ENCODE measurements at places on chromosomes 7 and 10. TPM values are rescaled to one million over a fixed set of nuclear protein-coding genes. Genes with fewer than 3 reads are reported as not detected.

Gene IL15RA
- total RNA-seq = 18.5 TPM

Gene PRF1
- not detected for total RNA-seq

Gene SVOPL
- not detected for total RNA-seq

Gene EFCAB10
- total RNA-seq = not detected

Gene CABCOCO1
- total RNA-seq = not detected

Gene ADAM8
- total RNA-seq = 3.8 TPM

Gene ERV3-1
- total RNA-seq = 5.1 TPM

Gene CADPS2
- 1.5 TPM for total RNA-seq

Gene CFAP70
- total RNA-seq = not detected

DNA sequence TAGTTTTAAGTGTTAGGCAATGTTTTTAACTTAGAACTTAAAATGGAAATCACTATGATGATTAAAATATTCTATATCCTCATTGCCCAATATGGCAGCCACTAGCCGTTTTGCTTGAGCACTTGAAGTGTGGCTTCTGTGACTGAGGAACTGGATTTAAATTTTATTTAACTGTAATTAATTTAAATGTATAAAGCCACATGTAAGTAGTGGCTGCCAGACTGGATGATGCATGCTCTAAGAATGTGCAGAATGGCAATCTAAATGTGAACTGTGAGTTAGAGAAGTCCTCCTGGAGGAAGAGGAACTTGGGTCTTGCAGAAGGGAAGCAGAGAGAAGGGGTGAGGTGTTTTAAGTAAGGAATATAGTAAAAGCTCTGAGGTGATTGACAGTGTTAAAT is 451.4 kb downstream of the SUGCT start:
- DNase-seq = peak; percentile 83

DNA sequence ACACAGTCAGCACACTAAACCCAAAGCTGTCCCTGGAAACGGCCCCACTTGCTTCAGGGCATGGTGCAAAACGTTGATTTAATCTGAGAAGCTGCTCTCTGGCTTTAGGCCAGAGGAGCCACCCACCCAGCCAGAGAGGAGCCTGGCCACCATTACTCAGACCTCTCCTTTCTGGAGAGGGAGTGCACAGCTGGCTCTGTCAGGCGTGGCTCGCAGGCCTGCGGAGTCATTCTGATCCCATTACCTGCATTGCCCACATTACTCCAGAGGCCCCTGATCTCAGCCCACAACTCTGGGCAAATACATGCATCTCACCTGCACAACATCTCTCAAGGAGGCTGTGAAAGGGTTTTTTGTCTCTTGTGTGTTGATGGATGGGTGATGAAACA is 370.0 kb upstream of the IGFBP3 start:
- peak; percentile 95 for DNase-seq

GRCh38 chr10:51862149-51862548 is 162.8 kb upstream of the CSTF2T start:
- DNase-seq = no peak

DNA sequence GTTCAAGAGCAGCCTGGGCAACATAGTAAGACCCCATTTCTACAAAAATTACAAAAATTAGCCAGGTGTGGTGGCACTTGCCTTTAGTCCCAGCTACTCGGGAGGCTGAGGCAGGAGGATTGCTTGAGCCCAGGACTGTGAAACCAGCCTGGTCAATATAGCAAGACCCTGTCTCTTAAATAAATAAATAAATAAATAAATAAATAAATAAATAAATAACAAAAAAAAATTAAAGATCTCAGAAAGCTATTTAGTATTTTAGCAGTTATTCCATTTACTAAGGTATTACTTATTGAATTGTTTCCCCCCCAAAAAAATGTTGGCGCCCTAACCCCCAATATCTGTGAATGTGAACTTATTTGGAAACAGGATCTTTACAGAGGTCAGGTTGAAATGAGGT is 50.8 kb upstream of the CPN1 start:
- DNase-seq = no peak

DNA sequence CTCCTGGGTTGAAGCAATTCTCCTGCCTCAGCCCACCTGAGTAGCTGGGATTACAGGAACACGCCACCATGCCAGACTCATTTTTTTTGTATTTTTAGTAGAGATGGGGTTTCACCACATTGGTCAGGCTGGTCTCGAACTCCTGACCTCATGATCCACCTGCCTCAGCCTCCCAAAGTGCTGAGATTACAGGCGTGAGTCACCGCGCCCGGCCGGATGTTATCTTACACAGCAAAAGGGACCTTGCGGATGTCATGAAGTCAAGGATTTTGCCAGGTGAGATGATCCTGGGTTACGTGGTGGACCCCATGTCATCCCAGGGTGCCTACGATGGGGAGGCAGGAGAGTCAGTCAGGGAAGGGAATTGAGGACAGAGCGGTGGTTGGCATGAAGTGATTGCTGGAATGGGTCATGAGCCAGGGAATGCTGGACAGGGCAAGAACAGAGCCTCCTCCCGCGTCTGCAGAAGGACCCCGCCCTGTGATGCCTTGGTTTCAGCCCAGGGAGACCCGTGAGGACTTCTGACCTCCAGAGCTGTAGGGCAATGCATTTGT is 8.7 kb upstream of the UBE3C start:
- no peak for DNase-seq

GRCh38 chr7:94655848-94656657 is at the start of gene SGCE:
TSS of gene SGCE (minus strand) at chr7:94656133. CDS start at chr7:94656098, 35 bp downstream.
- peak; percentile 79 for DNase-seq

- no peak for DNase-seq
Measured at GRCh38 chr10:1774796-1775195, 37.5 kb upstream of the ADARB2 start.

GRCh38 chr10:98920807-98921206 is 314.8 kb downstream of the HPSE2 start:
- no peak for DNase-seq

- no peak for DNase-seq
Measured at GRCh38 chr10:121351540-121351939, 246.7 kb downstream of the FGFR2 start.

- peak; percentile 81 for DNase-seq
Measured at GRCh38 chr7:1397491-1398327, 61.6 kb downstream of the MICALL2 start.

DNA sequence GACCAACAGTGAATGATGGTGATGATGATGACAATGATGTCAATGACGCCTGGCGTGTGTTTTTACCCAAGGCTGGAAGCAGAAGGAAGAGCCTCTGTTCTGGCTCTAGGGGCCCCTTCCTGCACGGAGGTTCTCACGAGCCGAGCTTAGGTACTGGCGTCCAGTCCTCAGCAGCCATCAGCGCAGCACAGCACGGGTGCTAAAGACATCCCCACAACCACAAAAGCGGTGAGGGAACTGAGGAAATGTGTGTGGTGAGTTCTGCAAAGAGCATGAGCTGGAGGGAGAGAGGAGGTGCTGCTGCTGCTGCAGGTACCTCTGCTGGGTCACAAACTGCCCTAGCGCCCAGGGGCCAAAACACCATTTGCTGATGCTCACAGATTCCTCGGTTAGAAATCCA is 81.6 kb downstream of the SFMBT2 start:
- DNase-seq = no peak

GRCh38 chr7:47942132-47942531 is 6.1 kb downstream of the PKD1L1 start:
- no peak for DNase-seq

DNA sequence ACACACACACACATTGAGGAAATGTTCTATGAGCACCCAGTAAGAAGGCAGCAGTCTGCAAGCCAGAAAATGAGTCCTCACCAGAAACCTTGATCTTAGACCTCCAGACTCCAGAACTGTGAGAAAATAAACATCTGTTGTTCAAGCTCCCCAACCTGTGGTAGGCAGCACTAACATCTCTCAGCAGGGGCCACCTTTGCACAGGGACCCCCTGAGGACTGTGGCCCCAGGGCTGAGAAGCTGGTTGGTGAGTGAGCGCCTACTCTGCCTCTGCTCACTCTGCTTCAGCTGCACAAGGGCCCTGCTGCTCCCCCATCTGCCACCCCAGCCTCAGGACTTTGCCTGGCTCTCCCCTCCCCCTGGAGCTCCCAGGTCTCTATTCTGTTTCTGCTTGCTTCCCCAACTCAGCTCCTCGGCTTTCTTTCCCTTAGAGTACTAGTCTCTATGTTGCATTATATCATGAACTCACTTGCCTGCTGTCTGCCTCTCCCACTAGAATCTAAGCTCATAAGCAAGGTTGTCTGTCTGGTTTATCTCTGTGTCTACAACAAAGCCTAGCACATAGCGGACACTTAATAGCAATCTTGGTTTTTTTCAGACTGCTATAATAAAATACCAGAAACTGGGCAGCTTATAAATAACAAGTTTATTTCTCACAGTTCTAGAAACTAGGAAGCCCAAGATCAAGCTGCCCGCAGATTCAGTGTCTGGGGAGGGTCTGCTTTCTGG is 40.4 kb upstream of the PRLHR start:
- DNase-seq = no peak

GRCh38 chr7:78487464-78487863 is 688.9 kb downstream of the PHTF2 start:
- no peak for DNase-seq

GRCh38 chr10:103787331-103787730 is 68.0 kb downstream of the SH3PXD2A start:
- no peak for DNase-seq

DNA sequence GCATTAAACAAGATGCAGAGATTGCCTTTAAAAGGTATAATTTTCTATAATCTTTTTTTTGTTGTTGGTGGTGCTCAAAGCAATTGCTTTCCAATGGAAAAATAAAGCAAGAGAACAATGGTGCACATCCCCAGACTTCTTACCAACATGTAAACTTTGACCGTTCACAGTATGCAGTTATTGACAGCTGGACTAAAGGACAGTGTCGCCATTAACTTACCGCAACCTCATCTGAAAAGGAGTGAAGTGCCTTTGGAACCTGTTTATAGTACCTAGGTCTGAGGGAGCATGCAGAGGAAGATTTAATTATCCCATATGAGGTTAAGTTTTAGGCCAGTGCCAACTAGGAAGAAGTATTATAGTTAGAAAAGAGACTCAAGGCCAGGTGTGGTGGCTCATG is 654.5 kb downstream of the PARD3 start:
- DNase-seq = no peak

- peak; percentile 36 for DNase-seq
Measured at GRCh38 chr10:119209035-119209735, 1.8 kb downstream of the GRK5 start.

- DNase-seq = no peak
Measured at GRCh38 chr7:157905651-157906461, 569.1 kb downstream of the DNAJB6 start.

GRCh38 chr7:157495594-157495993 is 158.8 kb downstream of the DNAJB6 start:
- no peak for DNase-seq

GRCh38 chr10:122344741-122345258 is 29.7 kb upstream of the PLEKHA1 start:
- peak; percentile 86 for DNase-seq

- DNase-seq = no peak
Measured at GRCh38 chr7:85883-86515, 106.4 kb upstream of the FAM20C start.

GRCh38 chr10:119872610-119872859 is at the start of gene MCMBP:
TSS of gene MCMBP (minus strand) at chr10:119872843. CDS start at chr10:119872584, 259 bp downstream.
- DNase-seq = no peak

- DNase-seq = no peak
Measured at GRCh38 chr7:121259826-121260225, 69.0 kb upstream of the WNT16 start.

Data from RPMI7951 (cell line).